Muscle of leg (tissue), 16 donors: ENCODE measurements at places on chromosomes 4 and X. TPM values are rescaled to one million over a fixed set of nuclear protein-coding genes. Genes with fewer than 3 reads are reported as not detected.
A peak's percentile ranks its signal among the peaks of the same experiment; 100 is the strongest.

DNA sequence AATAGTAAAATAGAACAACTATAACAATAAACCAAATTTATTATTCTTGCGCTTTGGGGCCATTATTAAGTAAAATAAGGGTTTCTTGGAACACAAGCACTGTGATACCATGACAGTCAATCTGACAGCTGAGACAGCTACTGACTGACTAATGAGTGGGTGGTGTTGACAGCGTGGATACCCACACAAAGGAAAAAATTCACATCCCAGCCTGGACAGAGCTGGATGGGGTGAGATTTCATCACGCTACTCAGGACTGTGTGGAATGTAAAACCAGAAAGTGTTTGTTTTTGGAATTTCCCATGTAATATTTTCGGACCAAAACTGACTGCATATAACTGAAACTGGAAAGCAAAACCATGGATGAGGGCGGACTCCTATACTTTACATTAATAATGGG lies 48.8 kb downstream of the IGFBP7 start:
- no peak for DNase-seq

- DNase-seq, result no peak
These were observed 66.6 kb upstream of the SORBS2 start for GRCh38 chr4:185878633-185879032.

DNA sequence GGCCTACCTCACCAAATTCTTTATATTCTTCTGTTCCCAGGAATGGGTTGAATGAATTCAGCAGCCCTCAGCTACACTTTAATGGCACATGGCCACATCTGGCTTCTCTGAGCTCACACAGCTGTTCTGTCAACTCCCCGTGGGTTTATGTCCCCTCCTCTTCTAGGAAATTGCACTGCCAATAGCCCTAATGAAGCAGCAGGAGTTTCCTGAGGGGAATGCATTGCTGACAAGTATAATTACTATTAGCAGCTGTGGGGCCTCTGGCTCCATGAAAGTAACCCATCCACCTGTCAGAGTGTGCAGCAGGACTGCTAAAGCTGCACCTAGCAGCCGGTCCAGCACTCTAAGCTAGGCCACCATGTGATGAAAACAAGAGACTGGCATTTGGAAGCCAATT lies 50.3 kb downstream of the FTHL17 start:
- DNase-seq, result peak; percentile 91

GRCh38 chr4:4455210-4455865 lies 68.4 kb downstream of the NSG1 start:
- no peak for DNase-seq

- peak; percentile 95 for DNase-seq
These were observed 45.9 kb upstream of the PGRMC1 start for GRCh38 chrX:119190091-119190681.

DNA sequence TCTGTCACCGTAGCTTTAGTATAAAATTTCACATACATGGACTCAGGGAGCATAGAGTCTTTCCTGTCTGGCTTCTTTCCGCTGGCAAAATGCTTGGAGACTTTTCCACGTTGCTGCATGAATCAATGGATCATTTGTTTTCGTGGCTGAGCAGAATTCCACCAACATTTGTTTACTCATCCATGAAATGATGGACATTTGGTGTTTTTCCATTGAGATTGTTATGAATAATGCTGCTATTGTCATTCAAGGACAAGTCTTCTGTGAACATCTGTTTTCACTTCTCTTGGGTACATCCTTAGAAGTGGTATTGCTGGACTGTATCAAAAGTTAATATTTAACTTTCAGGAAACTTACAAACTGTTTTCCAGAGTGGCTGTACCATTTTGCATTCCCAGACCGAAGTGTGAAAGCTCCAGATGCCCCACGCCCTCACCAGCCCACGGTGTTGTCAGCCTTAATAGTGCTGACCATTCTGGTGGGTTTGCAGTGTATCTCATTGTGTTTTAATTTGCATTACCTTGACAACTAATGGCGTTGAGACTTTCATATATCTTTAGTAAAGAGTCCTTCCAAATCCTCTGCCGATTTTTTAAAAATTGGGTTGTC lies 5.8 kb upstream of the TMEM271 start:
- no peak for DNase-seq

The CSN1S1 gene
- not detected for polyA plus RNA-seq
